ENCODE measurements at places on chromosomes 5 and 9. TPM values are rescaled to one million over a fixed set of nuclear protein-coding genes. Genes with fewer than 3 reads are reported as not detected.

TMEM171 gene
- total RNA-seq = 0.26 TPM

CCDC69 gene
- 3.3 TPM for total RNA-seq

CARTPT gene
- not detected for total RNA-seq

PCDHB9 gene
- 0.16 TPM for total RNA-seq

PKN3 gene
- 0.79 TPM for total RNA-seq

MRPL22 gene
- total RNA-seq = 21.1 TPM

ARHGEF39 gene
- 0.32 TPM for total RNA-seq

GM2A gene
- total RNA-seq = 35.0 TPM

TLR4 gene
- 2.2 TPM for total RNA-seq

PIP5K1B gene
- not detected for total RNA-seq

LCN12 gene
- not detected for total RNA-seq

RIOK2 gene
- total RNA-seq = 29.5 TPM

NUTM2G gene
- total RNA-seq = not detected

RUFY1 gene
- 63.9 TPM for total RNA-seq

SLC46A2 gene
- not detected for total RNA-seq

GTF3C5 gene
- 33.3 TPM for total RNA-seq

IFNA2 gene
- total RNA-seq = not detected

TNFSF8 gene
- not detected for total RNA-seq

KIF24 gene
- 0.63 TPM for total RNA-seq

ANKDD1B gene
- total RNA-seq = 0.95 TPM
